ENCODE measurements at places on chromosomes 1 and 21. TPM values are rescaled to one million over a fixed set of nuclear protein-coding genes. Genes with fewer than 3 reads are reported as not detected.

GRCh38 chr1:82052563-82052962, 251.8 kb downstream of the ADGRL2 start:
- DNase-seq = no peak

DNA sequence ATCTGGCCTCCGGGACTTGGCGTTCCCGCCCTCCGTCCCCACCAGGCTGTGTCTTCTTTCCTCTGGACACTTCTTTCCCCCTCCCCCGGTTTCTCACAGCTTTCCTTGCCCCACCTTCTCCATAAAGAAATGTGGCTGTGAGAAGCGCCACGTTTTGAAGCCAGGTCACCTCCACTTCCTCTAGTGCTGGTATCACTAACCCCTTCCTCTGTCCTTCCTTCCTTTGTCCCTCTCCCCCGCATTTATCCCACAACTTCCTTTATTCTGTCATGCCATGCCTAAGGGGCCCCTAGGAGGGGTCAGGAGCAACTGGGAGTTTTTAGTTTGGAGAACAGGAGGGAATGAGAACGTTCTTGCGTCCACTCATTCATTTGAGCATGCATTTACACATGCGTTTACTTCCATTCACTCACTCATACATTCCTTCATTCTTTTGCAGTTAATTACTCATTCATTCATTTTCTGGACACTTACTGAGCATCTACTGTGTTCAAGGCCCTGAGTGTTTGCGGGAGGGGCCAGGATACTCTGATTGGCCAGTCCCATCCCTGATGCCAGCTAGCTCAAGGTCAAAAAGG, 5.0 kb upstream of the ACOT11 start:
- peak; percentile 35 for DNase-seq

- DNase-seq = no peak
Observed at GRCh38 chr1:233328142-233328921, 808 bp downstream of the MAP3K21 start.

Gene S100A7
- not detected for total RNA-seq

Gene LMOD1
- 3.2 TPM for total RNA-seq
